Thoracic aorta (tissue), 2 donors: ENCODE measurements at places on chromosomes 3 and 15. TPM values are rescaled to one million over a fixed set of nuclear protein-coding genes. Genes with fewer than 3 reads are reported as not detected.

DNA sequence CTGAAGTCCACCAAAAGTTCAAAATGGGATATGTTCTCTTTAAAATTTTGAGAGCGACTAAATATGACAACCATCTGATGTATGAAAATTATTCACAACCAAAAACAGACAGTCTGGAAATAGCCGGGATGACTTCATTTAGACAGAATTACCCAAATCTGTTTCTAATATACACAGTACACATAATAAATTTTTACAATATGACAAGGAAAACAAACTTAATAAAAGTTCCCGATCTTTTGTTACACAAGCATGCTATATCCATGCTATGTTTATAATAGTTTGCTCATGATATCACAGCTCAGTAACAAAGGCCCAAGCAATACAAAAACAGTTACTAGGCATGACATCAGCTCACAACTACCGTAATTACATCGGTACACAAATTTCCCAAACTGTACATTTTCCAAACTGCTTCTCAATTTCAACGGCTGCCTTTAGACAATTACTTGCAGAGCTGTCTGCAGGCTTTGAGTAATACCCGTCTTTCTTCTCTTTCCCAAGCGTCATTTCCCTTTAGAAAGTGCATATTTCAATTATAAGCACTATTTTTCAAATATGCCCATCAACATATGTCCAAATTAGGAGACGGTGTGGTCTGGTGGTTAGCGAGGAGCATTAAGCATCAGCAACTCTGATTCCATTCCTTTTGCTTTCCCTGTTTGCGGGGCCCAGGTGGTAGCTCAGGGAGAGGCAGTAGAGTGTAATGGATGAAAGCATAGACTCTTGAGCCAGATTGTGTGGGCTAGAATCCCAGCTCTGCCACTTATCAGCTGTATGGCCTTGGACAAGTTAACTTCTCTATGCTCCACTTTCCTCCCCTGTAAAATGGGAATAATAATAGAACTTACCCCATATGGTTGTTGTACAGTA, 481.2 kb downstream of the FOXP1 start:
- DNase-seq = no peak
- H3K4me1 ChIP-seq = peaks cover 90% of the 10 kb centered on the region
- H3K27me3 ChIP-seq = no peaks in the 10 kb centered on the region
- H3K36me3 ChIP-seq = no peaks in the 10 kb centered on the region
- H3K4me3 ChIP-seq = peak overlapping the region; percentile 51
- H3K27ac ChIP-seq = peak overlapping the region; percentile 91

DNA sequence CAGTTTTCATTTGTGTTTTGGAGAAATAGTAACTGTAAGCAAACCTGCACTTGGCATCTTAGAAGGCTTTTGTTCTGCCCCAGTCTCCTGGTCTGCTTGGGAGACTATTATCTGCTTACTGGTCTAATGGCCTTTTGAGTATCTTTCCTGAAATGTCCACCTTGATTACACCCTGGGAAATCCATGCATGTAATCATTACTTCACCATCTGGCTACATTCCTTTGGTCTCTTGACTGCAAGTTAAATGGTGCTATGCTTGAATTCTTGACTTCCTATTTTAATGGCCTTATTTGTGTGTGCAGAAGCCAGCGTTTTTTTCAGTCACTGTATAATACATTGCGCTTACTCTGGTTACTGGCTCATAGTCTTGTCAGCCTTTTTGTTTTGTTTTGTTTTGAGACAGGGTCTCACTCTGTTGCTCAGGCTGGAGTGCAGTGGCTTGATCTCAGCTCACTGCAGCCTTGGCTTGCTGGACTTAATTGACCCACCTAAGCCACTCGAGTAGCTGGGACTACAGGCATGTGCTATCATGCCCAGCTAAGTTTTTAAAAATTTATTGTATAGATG, 30.0 kb downstream of the CHD2 start:
- H3K27me3 ChIP-seq = no peaks in the 10 kb centered on the region
- H3K27ac ChIP-seq = no peak overlapping the region
- DNase-seq = no peak
- no peak overlapping the region for H3K4me3 ChIP-seq
- H3K36me3 ChIP-seq = peaks cover 53% of the 10 kb centered on the region

DNA sequence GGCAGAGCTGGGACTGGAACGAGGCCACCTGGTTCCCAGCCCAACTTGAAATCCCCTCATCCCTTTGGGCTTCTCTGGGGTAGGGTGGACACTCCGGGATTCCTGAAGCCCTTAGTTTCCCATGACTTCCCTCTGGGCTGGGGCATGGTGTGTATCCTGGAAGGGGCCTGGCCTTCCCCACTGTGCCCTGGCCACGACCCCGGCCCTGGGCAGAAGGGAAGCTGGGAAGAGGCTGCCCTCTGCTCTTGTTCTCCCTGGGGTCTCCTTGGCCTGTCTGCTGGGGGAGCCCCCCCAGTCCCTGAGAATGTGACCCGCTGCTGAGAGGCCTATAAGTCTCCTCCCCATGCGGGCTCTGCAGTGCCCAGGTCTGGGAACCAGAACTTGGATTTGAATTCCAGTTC, 104.9 kb downstream of the LINGO1 start:
- no peaks in the 10 kb centered on the region for H3K4me1 ChIP-seq
- no peak overlapping the region for H3K4me3 ChIP-seq
- DNase-seq = no peak
- no peaks in the 10 kb centered on the region for H3K27me3 ChIP-seq
- no peak overlapping the region for H3K27ac ChIP-seq
- no peaks in the 10 kb centered on the region for H3K36me3 ChIP-seq

DNA sequence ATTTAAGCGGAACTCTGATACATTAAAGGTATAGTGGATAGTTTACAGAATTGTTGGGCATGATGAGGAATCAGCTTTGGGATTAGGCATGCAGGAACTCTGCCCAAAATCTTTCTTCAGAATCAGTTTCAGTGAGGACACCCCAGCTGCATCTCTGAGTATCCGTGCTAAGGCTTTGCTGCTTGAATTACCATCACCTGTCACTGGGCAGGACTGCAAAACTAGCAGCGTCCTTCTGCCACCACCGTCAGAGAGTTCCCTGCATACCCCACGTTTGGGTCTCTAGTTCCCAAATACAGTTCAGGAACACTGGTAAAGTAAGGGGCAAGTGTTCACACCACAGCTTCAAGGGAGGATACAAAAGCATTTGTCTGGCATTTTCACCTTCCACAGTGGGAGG, 164.6 kb upstream of the ARHGEF26 start:
- no peaks in the 10 kb centered on the region for H3K36me3 ChIP-seq
- peaks cover 3% of the 10 kb centered on the region for H3K4me1 ChIP-seq
- H3K27me3 ChIP-seq = no peaks in the 10 kb centered on the region
- no peak overlapping the region for H3K27ac ChIP-seq
- DNase-seq = no peak
- no peak overlapping the region for H3K4me3 ChIP-seq

TTBK2 gene
- total RNA-seq = 22.3 TPM

ARPIN gene
- total RNA-seq = 19.5 TPM

ACOX2 gene
- 20.8 TPM for total RNA-seq
